ENCODE measurements at places on chromosomes 16 and 17. TPM values are rescaled to one million over a fixed set of nuclear protein-coding genes. Genes with fewer than 3 reads are reported as not detected.
A peak's percentile ranks its signal among the peaks of the same experiment; 100 is the strongest.

DNA sequence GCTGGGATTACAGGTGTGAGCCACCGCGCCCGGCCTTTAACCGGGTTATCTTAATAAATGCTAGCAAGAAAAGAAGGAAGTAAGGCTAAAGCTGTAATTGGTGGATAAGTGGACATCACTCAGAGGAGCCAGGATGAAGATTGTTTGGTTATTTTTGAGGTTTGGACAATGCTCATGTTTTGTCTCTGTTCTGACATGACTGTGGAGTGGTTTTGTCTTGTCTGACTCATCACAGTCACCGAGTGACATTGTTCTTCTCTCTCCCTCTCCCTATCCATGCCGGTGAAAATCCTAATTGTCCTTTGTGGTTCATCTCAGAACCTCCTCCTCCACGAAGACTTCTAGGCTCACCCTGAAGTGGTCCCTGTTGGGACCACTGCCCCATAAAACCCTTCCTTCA is 23.5 kb upstream of the GRIN2A start:
- no peak for DNase-seq

- DNase-seq, result no peak
Measured at GRCh38 chr16:31072540-31073141, 1.4 kb downstream of the ZNF668 start.

Gene KRTAP9-8
- total RNA-seq, result not detected

Gene C17orf78
- not detected for total RNA-seq

- DNase-seq, result peak; percentile 53
Measured at GRCh38 chr17:82246365-82247181, 17.7 kb downstream of the SLC16A3 start.

DNA sequence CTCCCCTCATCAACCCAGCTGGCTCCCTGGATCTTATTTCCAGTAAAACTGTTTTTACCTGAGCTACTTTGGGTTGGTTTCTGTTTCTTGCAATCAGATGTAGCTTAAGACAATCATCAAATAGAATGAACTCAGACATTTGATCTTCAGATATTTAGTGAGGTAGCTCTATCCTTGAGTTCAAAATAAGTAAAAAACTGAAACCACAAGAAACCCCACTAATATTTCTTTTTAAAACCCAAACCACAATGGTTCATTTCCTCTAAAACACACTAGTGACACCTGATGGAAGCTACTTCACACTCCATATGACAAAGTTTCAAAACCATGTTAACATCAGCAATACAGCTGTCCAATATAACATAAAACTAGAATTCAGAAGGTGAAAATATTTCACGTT is 37.8 kb downstream of the CACNG1 start:
- DNase-seq, result no peak

Gene ACE
- total RNA-seq, result 7.6 TPM

All from H7 (cell line).